ENCODE measurements at places on chromosomes 2 and 18.

DNA sequence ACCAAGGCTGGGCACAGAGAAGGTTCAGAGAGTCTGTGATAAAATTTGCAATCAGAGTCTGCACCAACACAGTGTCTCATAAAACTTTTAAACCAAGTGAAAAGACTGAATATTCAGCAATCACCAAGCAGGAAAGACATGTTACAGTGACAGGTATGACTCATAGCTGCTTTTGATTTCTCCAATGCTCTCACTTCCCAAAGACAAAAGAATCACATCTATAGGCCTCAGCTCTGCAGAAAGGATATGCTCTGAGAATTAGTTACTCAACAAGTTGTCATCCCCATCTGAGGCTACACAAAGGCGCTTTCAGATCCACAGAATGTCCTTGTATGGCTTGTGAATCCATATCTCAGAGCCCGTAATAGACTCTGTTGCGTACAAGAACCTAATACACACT, 92.5 kb downstream of the KCNF1 start:
- no peak for DNase-seq

GRCh38 chr2:8320311-8321066, 361.4 kb upstream of the ID2 start:
- no peak for DNase-seq

DNA sequence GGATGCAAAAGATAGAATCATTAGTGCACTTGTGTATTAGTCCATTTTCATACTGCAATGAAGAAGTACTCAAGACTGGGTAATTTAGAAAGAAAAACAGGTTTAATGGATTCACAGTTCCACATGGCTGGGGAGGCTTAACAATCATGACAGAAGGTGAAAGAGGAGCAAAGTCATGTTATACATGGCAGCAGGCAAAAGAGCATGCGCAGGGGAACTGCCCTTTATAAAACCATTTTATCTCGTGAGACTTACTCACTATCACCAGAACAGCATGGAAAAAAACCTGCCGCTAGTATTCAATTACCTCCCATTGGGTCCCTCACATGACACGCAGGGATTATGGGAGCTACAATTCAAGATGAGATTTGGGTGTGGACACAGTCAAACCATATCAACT, 129.4 kb downstream of the SCG2 start:
- DNase-seq = no peak

GRCh38 chr2:64213532-64214275, 69.5 kb upstream of the PELI1 start:
- no peak for DNase-seq

- no peak for DNase-seq
These were observed 68.4 kb upstream of the CDCA7 start for GRCh38 chr2:173286153-173286809.

DNA sequence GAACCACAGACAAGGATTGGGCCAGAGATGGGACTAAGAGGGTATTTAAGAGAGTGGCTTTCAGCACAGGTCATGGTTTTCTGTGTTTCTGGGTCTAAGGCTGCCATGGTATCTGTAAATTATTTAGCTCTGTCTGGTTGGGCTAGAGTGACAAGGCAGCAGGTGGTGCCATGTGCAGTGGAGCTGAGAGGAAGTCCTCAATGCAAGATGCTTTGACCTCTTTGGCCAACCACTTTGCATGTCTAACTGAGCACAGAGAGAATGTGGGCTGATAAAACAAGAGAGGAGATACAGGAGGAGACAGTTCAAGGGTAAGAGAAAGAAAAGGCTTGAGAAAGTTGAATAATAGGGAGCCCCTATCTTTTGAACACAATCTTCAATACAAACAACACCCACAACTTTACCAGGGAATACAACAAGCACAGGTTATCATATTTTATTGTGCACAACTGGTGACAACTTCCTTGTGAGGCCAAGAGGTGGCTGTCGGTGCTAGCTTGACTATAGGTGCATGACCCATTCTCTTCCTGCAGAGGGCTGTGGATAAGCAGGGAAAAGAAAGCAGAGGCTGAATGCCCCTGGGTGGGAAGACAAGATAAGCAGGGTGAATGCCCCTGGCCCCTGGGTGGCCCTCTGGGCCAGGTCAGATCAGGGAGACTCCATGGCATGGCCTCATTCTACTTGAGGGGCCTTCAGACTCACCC, 12.3 kb downstream of the FLACC1 start:
- DNase-seq = no peak

DNA sequence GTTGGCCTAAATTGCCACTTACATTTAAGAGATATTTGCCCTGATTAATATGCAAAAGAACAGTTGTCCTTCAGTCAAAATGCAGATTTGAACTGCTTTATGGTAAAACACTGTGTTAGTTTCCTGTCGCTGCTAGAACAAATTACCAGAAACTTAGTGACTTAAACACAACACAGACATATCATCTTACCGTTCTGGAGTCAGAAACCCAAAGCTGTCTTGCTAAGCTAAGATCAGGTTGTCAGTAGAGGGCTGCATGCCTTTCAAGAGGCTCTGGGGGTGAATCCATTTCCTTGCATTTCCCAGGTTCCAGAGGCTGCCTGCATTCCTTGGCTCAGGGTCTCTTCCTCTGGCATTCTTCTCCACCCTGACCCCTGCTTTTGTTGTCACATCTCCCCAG, 149.5 kb downstream of the FAM161A start:
- no peak for DNase-seq

- no peak for DNase-seq
These were observed 17.6 kb downstream of the LGALSL start for GRCh38 chr2:64471600-64471999.

GRCh38 chr2:85327160-85327821, 498 bp downstream of the TGOLN2 start:
- no peak for DNase-seq

- no peak for DNase-seq
These were observed 276.9 kb downstream of the CAMKMT start for GRCh38 chr2:44638649-44639048.

GRCh38 chr2:118832071-118832790, 15.2 kb downstream of the EN1 start:
- DNase-seq = no peak

GRCh38 chr2:189466656-189467055, 25.4 kb downstream of the WDR75 start:
- no peak for DNase-seq

- DNase-seq = no peak
These were observed 16.1 kb downstream of the WNT10A start for GRCh38 chr2:218896501-218897393.

DNA sequence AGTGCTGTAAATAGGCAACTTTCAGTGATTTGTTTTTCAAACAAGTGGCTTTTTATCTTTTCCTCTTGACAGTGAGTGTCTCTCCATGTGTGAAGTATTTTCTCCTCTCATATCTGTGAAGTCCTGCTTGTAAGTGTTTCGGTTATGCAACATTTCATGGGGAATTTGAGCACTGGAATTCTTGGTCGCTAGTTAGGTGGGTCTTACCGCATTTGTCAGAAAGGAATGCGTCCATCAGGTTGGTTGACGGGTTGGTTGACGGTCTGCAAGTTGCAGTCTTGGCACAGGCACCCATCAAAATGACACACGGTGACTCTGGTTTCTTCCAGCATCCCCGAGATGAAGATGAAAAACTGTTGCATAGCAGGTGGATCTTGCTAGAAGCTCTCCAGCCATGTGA, 109.8 kb downstream of the AGAP1 start:
- DNase-seq = no peak

GRCh38 chr18:31850844-31851243, 90.2 kb upstream of the SLC25A52 start:
- DNase-seq = no peak

DNA sequence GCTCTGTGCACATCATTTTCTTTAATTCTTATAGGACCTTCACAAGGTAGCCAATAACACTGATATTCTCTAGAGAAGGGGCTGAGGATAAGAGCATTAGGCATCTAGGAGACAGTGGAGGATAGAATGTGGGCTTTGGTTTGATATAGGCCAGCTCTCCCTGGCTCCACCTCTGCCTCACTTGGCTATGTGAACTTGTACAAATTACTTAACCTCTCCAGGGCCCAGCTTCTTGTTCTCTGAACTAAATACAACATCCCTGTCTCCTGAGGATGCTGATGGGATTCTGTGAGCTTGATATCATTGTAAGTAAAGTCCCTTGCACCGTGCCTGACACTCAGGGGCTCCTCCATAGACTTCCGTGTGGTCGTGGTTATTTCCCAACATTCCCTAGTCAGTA, 87.3 kb downstream of the ACOXL start:
- DNase-seq = no peak

GRCh38 chr2:177537636-177538035, 145.1 kb downstream of the AGPS start:
- DNase-seq = no peak

- DNase-seq = peak; percentile 15
These were observed 86.4 kb upstream of the HK2 start for GRCh38 chr2:74747411-74748080.

- no peak for DNase-seq
These were observed 170.4 kb downstream of the NCK2 start for GRCh38 chr2:105915005-105915558.

GRCh38 chr2:67876176-67876575, 186.6 kb downstream of the C1D start:
- DNase-seq = peak; percentile 84
